Activated CD4-positive, alpha-beta T cell treated with anti-CD3 and anti-CD28 coated beads, Interleukin-2, amount 50 U/mL, for 24 hours (primary cell): ENCODE measurements at places on chromosomes 12 and 14.

DNA sequence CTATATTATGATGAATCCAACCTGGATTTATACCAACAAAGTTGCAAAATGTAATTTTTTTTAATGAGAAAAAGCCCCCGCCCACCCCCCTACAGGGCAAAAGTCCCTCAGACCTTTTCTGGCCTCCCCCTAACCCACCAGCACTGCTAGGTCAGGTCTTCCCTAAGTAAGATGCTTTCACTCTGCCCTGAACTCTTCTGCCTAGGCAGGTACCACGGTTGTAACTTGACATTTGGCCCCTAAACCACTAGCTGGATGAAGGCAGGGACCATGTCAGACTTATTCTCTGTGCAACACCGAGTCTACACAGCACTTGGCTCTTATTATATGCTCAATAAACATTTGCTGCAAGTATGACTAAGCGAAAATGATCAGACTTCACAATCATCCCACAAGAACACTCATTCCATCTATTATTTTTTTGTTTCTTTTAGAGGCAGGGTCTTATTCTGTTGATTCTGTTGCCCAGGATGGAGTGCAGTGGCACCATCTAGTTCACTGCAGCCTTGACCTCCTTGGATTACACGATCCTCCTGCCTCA, 63.2 kb downstream of the SPRING1 start:
- no peak for DNase-seq

- DNase-seq: no peak
These were observed 45.3 kb downstream of the FSCB start for GRCh38 chr14:44461811-44462210.

GRCh38 chr12:76633415-76633814, 73.8 kb upstream of the OSBPL8 start:
- no peak for DNase-seq

GRCh38 chr14:65302571-65303189, 109.8 kb upstream of the FUT8 start:
- no peak for DNase-seq

- DNase-seq: no peak
These were observed 18.1 kb upstream of the PHLDA1 start for GRCh38 chr12:76049575-76050251.

DNA sequence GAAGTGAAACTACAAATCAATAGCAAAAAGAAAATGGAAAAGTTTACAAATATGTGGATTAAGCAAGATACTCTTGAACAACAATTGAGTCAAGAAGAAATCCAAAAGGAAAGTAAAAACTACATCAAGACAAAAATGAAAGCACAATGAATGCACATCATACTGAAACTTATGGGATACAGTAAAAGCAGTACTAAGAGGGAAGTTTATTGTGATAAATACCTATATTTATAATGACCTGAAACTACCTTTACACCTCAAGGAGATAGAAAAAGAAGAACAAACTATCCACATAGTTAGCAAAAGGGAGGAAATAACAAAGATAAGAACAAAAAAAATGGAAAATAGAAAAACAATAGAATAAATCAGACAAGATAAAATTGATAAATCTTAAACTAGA, 375.0 kb downstream of the TRHDE start:
- DNase-seq: no peak

DNA sequence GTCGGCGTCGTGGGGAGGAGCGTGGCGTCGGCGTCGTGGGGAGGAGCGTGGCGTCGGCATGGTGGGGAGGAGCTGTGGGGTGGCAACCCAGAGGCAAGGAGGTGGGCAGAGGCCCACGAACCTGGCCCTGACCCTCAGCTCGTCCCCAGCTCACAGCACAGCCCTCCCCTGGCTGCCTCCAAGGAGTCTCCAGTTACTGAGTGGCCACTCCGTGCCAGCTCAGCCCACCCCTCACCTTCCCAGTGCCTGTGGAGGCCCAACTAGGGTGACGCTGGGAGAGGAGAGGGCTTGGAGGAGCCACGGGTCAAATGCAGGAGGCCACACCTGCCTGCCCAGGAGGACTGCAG, 5.8 kb downstream of the ADSS1 start:
- DNase-seq: no peak

DNA sequence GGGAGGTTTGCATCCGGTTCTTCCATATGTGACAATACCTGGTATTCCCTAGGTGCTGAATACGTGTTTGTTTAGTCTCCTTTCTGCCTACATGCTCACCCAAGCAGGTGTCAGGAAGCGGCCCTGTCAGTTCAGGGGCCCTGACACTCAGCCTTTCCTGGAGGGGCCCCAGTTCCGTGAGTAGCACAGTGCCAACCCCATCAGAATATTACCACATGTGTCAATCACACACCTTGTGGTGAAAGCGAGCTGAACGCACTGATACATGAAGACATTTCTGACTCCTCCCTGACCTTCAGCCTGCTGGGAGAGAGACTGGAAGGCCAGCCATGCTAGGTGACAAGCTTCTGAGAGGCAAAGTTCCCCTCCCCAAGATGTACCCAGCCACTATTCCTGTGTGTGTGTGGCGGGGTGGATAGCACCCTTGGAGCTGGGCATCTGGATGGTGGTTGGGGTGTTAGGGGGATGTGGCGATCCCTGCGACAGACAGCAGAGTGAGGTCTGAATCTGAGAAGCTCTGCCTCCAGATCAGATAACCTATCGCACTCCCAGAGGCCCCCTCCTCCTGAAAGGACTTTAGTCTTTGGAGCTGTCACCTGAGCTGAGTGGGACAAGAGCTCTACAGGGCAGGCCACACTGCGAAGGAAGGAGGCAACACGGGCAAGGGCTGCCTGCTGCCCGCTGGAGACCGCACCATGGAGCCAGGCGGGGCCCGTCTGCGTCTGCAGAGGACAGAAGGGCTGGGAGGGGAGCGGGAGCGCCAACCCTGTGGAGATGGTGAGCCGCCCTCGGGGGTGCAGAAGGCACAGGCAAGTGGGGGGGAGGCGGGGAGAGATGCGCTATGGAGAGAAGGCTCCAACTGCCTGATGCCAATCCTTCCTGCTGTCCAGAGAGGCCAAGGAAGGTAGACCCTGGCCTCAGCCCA, at the start of gene SOAT2:
SOAT2 (plus strand) TSS at position 604 of the 925 bp plus-strand sequence; CDS start at position 696, 92 bp downstream.
- no peak for DNase-seq

GRCh38 chr14:91919814-91920213, 27.7 kb downstream of the FBLN5 start:
- no peak for DNase-seq

- DNase-seq: no peak
These were observed 939 bp downstream of the NPC2 start for GRCh38 chr14:74491956-74492775.

GRCh38 chr14:47730296-47730695, 54.9 kb upstream of the MDGA2 start:
- DNase-seq: no peak
